Activated T-cell treated with anti-CD3 and anti-CD28 coated beads, Interleukin-2, amount 50 U/mL, for 1 hour (primary cell): ENCODE measurements at places on chromosomes 4 and X.

DNA sequence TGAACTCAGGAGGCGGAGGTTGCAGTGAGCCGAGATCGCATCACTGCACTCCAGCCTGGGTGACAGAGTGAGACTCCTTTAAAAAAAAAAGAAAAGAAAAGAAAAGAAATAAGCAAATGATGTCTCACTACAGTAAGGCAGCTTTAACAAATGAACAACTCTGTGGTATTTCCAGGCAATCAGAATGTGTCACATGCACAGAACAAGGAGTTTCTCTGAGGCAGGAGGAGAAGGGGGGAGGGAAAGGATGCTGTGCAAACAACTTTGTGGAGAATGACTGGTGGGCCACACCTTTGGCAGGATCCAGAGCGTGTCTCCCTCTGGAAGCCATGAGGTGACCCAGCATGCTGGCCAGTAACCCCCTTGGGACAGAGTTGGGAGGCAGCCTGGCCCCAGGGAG lies 57.6 kb downstream of the RAI2 start:
- no peak for DNase-seq

DNA sequence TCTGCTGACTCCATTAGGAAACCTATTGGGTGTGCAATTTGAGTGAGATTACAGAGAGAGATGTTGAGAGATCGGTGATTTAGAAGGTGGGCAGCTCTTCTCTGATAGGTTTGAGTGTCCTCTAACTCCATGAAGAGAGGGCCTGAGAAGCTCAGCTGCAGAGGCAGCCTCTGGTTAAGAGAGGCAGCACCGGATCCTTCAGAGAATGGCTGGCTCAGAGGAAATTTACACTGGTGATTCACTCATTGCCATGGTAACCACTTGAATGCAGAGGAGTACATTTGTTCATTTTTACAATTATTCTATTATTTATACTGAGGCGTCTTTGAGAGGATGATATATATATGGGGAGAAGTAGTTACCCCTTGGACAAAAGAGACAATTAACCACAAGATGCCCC lies 171.7 kb downstream of the PDGFRA start:
- no peak for DNase-seq

DNA sequence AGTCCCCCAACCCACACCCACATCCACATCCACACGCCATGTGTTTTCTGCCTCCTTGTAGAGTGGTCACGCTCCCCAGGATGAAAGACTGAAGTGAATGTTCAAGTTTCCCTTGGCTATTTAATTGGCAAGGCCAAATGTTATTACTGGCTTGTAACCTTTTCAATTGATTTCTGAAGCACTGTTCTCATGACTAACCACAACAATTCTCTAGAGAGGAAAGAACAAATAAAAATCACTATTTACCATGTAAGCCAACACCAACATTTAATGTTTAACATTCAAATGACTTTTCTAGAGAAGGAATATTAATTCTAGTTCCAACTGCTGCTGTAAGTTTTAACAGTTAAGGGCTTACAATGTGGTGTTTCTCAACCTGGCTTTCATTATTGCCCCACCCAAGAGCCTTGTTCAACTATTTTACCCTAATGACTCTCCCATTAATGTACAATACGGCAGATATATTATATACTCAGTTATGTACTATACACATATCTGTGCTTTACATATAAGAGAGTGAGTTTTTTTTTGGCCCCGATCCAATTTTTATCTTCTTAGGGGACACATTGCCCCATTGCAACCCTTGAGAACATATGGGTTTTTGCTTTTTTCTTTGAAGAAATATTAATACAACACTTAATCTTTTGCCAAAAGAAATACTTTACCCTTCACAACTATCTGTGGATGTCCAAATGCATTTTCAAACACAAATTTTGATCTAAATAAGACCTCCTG lies 46.5 kb downstream of the RELL1 start:
- DNase-seq, result no peak

DNA sequence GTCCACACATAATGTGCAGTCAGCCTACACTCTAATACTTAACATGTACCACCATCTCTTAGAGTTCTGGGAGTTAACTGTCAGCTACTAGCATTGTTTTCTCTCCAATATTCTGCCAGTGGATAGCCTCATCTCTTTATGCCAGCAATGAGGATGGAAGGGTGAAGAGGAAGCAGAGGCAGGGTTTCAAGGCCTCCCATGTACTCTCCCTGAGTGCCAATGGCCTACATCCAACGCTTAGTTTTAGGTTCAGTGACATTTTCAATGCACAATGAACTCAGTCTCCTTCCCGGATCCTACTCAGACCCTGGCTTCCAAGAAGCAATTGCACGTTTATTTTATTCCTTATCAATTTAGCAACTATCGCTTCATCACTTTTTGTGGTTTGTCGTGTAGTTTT lies 686.1 kb downstream of the DMD start:
- DNase-seq, result no peak

GRCh38 chr4:179200681-179201080 lies 1758.4 kb upstream of the AGA start:
- DNase-seq, result no peak

GRCh38 chr4:74942251-74942917 lies 9.5 kb downstream of the PARM1 start:
- no peak for DNase-seq

DNA sequence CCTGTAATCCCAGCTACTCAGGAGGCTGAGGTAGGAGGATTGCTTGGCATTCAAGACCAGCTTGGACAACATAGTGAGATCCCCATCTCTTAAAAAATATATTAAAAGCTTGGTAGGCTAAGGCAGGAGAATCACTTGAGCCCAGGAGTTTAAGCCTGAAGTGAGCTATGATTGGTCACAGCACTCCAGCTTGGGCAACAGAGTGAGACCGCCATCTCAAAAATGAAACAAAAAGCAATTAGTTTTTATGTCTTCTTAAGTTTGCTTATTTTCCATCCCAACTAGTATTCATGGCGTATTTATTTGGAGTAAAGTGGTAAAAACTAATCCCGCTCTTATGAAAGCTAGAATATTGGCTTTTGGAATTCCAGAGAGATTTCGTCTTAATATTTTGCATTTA lies 25.4 kb upstream of the PDE5A start:
- DNase-seq, result no peak

DNA sequence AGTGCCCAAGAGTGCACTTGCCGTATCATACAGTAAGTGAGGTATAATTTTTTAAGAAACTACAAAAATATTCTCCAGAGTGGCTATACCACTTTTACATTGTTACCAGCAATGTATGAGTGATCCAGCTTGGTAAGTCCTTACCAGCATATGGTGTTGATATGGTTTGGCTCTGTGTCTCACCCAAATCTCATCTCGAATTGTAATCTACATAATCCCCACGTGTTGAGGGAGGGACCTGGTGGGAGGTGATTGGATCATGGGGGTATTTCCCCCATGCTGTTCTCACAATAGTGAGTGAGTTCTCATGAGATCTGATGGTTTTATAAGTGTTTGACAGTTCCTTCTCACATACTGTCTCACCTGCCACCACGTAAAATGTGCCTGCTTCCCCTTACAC lies 44.8 kb downstream of the RBMX start:
- DNase-seq, result no peak

GRCh38 chr4:129098531-129099001 lies 2.6 kb downstream of the C4orf33 start:
- no peak for DNase-seq

GRCh38 chr4:21041708-21042107 lies 341.4 kb downstream of the PACRGL start:
- DNase-seq, result no peak

- no peak for DNase-seq
Measured at GRCh38 chrX:82230013-82230412, 1028.1 kb downstream of the SH3BGRL start.

- DNase-seq, result no peak
Measured at GRCh38 chrX:42384956-42385355, 393.0 kb downstream of the PPP1R2C start.

GRCh38 chr4:80407246-80407645 lies 71.7 kb downstream of the CFAP299 start:
- no peak for DNase-seq

- DNase-seq, result no peak
Measured at GRCh38 chr4:78551420-78552351, at the start of gene ANXA3. Gene ANXA3 (plus strand): TSS chr4:78551770. CDS start chr4:78554474, 2,704 bp downstream.
